Effector CD4-positive, alpha-beta T cell (primary cell): ENCODE measurements at places on chromosomes 2 and 18.

DNA sequence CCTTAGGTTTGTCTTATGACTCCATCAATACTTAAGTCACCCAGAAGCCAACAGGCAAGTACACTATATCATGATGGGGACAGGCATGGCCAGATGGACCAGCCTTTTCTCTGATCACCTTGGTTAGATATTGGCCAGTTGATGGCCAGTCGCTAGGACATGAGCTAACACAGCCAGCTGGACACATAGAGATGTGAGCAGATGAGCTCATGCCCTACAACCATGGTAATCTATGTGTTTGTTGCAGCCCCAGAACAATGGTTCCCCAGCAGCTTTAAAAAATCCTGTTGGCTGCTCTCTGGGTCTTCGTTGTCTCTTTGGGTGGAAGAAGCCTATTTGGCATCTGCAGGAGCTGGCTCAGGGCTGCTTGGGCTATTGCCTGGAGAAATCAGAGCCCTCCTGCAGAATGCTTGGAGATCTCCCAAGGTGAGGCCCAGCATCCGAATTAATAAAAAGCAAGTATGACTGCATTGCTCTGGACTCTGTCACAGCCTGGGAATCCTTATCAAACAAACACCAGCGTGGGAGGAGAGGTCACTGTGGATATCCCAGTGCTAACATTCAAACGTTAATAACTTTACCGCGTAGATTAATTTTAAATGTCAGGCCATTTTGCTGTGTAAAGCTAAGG, 62.3 kb upstream of the KLHL29 start:
- no peak for DNase-seq

GRCh38 chr2:64657411-64657810, 3.7 kb upstream of the SERTAD2 start:
- DNase-seq: no peak

GRCh38 chr2:165003443-165004130, 48.3 kb upstream of the SLC38A11 start:
- no peak for DNase-seq

GRCh38 chr18:13147130-13147529, 71.4 kb upstream of the LDLRAD4 start:
- no peak for DNase-seq

DNA sequence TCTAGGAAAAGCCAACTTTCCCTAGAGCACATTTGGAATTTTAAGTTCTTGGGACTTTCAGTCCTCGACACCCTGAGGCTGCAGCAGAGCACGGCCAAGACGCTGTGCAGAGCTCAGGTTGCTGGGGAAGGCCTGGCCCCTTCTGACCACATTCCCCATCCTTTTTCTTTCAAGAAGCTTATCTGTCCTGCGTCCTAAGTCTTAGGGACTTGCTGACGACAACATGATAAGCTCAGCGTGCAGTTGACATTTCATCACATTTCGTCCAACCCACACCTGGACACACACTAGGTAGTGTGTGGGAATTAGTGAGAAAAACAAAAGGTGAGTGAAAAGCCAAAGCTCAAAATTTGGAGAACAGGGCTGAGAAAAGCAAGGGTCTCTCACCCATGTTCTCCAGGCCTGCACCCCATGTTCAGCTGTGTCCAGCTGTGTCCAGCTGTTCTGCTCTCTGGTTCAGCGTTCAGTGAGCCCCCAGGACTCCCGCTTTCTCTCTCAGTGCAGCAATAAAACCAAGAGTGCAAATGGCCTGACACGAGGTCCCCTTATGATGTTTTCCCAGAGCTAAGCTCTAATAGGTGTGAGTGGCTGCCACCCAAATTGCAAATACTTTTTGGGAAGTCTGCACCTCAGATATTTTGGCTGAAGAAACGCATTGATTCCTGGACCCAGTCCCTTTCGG, 101.9 kb downstream of the RGPD3 start:
- no peak for DNase-seq

DNA sequence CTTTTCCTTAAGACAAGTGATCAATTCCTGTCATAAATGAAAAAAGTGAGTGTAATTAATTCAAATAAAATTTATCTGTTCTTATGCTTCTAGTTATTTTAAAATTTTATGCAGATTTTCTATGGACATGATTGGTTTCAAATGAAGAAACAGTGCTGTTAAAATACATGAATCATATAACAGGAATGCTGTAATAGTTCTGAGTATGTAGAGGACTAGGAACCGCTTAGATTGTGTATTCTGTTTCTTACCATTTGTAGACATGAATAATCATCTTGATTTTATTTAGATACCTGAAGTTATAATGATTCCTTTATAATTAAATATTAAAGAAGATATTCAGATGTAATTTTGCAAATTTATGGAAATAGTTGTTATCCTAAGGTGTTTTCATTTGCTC, 3.5 kb downstream of the ACTR2 start:
- no peak for DNase-seq

DNA sequence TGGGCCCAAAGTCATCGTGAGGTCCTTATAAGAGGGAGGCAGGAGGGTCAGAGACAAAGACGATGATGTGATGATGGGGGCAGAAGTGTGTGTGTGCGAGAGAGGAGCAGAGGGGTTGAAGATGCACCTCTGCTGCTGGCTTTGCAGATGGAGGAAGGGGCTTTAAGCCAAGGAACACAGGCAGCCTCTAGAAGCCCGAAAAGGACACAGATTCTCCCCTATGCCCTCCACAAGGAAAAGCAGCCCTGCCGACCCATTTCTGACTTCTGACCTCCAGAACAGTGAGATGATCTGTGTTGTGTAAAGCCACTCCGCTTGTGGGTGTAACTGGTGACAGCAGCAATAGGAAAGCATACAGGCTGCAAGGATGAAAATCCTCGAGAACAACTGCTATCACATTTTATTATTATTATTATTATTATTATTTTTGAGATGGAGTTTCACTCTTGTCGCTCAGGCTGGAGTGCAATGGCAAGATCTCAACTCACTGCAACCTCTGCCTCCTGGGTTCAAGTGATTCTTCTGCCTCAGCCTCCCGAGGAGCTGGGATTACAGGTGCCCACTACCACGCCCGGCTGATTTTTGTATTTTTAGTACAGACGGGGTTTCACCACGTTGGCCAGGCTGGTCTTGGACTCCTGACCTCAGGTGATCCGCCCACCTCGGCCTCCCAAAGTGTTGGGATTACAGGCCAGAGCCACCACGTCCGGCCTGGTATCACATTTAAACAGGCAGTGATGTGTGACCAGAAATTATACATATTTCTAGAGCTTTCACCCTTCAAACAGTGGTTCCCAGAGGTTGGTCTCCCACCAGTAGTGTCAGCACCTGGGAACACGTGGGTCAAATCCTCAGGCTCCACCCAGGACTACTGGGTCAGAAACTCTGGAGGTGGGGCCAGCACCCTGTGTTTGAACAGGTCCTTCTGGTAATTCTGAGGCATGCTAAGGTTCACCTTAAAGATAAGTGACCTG, 170.5 kb downstream of the TGIF1 start:
- no peak for DNase-seq

DNA sequence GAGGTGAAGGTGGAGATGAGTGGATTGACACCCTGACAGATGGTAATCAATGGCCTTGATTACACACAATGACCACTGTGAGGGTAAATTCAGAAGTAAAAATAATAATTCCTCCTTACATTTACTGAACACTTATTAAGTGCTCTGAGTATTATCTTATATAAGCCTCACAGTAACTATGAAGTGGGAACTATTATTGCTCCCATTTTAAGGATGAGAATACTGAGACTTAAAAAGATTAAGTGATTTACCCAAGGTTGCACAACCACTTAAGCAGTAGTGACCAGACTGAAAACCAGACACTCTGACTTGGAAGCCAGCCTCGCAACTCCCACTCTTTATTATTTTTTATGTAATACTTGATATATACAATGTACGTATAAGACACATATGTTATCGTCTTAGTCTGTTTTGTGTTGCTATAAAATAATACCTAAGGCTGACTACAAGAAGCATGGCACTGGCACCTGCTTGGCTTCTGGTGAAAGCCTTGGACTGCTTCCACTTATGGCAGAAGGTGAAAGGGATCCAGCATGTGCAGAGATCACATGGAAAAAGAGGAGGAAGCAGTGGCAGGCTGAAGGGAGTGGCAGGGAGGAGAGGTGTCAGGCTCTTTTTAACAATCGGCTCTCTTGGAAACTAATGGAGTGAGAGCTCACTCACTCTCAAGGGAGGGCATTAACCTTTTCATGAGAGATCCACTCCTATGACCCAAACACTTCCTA, 41.5 kb upstream of the C1D start:
- DNase-seq: no peak
